ENCODE measurements at places on chromosomes 4 and X. TPM values are rescaled to one million over a fixed set of nuclear protein-coding genes. Genes with fewer than 3 reads are reported as not detected.

DNA sequence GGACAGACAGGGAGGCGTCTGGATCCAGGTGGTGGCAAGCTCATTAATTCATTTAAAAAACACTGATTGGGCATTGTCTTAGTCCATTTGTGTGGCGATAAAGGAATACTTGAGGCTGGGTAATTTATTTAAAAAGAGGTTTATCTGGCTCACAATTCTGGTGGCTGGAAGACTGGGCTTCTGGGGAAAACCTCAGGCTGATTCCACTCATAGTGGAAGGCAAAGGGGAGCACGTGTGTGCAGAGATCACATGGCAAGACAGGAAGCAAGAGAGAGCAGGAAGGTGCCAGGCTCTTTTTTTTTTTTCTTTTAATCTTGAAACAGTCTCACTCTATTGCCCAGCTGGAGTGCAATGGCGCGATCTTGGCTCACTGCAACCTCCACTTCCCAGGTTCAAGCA, 100.2 kb upstream of the METTL14 start:
- no peak for DNase-seq

RXFP1 gene
- total RNA-seq: not detected

- no peak for DNase-seq
Observed at GRCh38 chr4:128350449-128351045, 62.9 kb upstream of the PGRMC2 start.

VSIG4 gene
- total RNA-seq: 448 TPM

DNA sequence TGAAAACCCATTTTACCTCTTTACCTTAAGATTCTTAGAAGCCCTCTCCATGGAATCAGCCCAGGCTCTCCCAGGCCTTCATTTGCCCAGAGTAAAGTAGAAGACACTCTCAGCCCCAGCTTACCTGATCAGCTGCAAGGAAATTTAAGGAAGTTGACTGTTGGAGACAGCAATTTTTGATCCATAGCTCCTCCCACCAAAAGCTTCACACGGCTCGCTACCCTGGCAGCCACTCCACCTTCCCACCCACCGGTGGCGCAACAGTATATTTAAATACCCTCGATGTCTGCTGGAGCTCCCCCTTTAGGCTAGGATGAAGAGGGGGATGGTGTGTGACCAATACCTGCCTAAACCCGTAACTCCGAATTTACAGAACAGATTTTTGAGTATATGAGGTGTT, 75.4 kb downstream of the MBNL3 start:
- no peak for DNase-seq

GRCh38 chr4:79528241-79528706, 120.2 kb upstream of the GK2 start:
- no peak for DNase-seq

All from mesenteric fat pad (tissue), 1 donor.